ENCODE measurements at places on chromosomes 7 and 10. TPM values are rescaled to one million over a fixed set of nuclear protein-coding genes. Genes with fewer than 3 reads are reported as not detected.

Gene AMZ1
- 0.11 TPM for total RNA-seq

Gene EPO
- total RNA-seq = not detected

Gene CPN1
- not detected for total RNA-seq

Gene RHOBTB1
- 16.6 TPM for total RNA-seq

Gene ELMO1
- 10.0 TPM for total RNA-seq

DNA sequence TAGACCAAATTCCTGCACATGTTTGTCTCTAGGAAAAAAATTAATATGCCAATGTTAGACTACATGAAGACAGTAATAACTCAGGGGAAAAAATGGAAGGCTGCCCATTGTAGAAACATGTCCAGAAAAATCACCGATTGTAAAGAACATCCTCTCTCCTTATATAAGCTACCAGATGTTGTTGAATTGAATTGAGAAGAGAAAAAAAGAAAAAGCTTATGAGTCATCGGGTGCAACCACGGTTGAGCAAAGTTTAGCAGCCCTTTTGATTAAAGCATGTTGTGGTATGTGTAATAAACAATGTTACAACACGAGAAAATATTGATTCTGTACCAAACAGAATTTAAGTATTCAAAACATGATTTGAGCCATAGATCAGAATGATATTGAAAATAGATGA lies 102.3 kb upstream of the ARHGAP21 start:
- no peak for DNase-seq

GRCh38 chr10:110392868-110393740 lies 88.4 kb upstream of the SMNDC1 start:
- no peak for DNase-seq

DNA sequence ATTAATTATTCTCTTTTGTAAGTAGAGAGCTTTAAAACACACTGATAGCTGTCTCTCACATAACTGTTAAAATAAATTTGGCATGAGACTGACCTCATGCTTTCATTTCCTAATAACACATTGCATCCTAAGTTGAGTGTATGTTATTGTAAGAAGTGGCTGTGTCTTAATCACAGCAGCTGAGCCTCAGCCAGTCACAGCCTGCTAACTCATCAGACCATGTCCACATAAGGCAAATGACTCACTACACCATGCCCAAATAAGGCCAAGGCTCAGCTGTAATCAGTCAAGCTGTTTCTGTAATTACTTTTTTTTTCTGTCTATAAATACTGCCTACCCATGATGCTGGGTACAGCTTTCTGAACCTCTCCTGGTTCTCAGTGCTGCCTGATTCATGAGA lies 860.9 kb downstream of the XPNPEP1 start:
- no peak for DNase-seq

- no peak for DNase-seq
Observed at GRCh38 chr10:119784340-119785067, 58.7 kb downstream of the INPP5F start.

DNA sequence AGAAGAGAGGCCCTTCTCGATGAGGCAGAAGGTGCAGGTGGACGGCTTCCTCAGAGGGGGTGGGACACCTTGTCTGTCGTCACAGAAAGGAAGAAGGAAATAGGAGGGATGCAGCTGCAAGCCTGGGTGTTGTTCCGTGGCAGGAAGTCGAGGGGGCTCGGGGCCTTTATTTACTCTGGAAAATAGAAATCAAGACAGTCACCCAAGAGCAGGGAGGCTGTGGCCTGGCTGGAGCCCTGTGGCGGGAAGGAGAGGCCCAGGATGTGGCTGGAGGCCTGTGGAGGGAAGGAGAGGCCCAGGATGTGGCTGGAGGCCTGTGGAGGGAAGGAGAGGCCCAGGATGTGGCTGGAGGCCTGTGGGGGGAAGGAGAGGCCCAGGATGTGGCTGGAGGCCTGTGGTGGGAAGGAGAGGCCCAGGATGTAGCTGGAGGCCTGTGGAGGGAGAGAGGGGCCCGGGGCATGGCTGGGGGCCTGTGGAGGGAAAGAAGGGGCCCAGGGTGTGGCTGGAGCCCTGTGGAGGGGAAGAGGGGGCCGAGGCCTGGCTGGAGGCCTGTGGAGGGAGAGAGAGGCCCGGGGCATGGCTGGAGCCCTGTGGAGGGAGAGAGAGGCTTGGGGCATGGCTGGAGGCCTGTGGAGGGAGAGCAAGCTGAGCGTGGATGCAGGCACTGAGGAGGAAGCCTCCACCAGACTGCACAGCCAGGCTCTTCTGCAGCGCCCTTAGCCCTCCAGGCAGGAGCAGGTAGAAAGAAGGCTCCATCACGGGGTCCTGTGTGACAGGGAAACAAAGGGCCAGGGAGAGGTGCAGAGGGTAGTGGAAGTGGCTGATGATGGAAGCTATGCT lies 97.3 kb upstream of the SFMBT2 start:
- DNase-seq = no peak

DNA sequence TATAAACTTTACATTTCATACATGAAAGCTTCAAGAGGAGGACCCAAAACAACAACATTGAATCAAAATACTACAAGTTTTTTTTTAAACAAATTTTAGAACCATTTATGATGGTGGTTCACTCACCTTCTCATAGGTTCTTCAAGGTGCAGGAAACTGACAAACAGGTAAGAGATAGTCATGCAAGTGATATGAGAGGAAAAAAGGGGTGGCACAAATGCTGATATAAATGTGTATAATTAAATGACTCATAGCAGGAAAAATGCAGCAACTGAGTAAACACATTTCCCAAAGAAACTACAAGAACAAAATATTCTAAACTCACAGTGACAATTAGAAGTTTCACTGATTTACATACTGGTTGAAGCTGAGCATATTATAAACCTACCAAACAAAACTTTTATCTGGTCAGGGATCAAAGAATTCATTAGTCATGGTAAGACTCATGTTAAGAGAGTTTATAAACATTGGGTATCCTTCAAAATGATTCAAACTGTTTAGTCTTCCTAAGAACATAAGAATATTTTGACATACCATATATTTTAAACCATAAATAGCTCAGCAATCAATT lies 14.1 kb downstream of the ZWINT start:
- no peak for DNase-seq

GRCh38 chr7:48098846-48099245 lies 9.8 kb downstream of the UPP1 start:
- no peak for DNase-seq

- DNase-seq = no peak
Observed at GRCh38 chr7:128863433-128863989, 855 bp downstream of the ATP6V1F start.

- no peak for DNase-seq
Observed at GRCh38 chr10:7287377-7287776, 123.5 kb downstream of the SFMBT2 start.

- DNase-seq = peak; percentile 32
Observed at GRCh38 chr7:112021379-112022044, 184.7 kb downstream of the DOCK4 start.

- no peak for DNase-seq
Observed at GRCh38 chr7:148218603-148219002, 372.0 kb upstream of the C7orf33 start.

DNA sequence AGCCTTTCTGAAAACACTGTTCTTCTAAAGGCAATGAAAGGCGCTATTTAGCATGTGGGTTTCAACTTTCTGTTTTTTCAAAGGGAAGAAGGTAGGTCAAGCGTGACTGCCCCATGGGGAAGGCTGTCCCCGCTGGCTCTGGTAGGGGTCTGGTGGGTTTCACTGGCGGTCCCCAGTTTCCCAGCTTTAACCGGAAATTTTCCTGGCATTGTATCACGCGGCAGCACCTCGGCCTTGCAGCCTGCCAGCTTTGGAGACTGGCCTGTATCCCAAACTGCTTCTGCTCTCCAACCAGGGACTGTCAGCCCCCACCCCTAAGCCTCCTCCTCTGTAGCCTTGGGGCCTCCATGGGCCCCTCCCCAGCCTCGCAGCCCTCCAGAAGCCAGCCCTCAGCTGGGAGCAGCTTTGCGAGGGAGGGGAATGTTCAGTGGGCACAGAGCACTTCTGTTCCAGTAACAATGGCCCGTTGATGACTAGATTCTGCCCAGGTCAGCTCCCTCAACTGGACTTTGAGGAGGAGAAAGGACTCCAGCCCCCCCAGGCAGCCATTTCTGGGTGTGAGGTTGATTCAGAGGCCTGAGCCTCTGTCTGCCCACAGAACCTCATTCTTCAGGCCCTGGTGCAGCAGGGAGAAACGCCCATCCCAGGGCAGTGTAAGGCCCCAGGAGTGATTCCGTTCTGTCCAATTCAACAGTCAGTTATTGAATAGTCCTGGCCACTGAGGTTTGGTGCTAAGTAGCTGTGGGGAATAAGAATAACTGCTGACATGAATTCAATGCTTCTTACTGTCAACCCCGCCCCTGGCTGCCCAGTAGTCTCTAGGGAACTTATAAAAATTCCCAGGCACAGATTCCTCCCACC lies 17.1 kb downstream of the CHST3 start:
- no peak for DNase-seq

DNA sequence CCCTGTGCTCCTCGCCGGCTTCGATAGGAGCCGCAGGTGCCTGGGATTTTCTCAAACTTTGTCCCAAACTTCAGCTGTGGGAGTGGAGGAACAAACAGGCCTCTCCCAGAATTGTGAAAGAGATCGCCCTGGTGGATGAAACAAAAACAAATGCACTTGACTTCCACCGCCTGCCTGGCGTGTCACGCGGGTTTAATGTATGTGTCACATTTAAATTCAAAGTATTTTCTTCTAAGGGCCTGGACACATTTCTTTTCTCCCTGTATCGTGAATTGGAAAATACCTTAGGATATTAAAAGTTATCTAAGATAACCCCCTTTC lies 694 bp upstream of the WASL start:
- DNase-seq = no peak

GRCh38 chr10:391847-392704 lies 256.8 kb downstream of the ZMYND11 start:
- no peak for DNase-seq

- peak; percentile 46 for DNase-seq
Observed at GRCh38 chr7:5528071-5528814, 104.6 kb upstream of the TNRC18 start.

DNA sequence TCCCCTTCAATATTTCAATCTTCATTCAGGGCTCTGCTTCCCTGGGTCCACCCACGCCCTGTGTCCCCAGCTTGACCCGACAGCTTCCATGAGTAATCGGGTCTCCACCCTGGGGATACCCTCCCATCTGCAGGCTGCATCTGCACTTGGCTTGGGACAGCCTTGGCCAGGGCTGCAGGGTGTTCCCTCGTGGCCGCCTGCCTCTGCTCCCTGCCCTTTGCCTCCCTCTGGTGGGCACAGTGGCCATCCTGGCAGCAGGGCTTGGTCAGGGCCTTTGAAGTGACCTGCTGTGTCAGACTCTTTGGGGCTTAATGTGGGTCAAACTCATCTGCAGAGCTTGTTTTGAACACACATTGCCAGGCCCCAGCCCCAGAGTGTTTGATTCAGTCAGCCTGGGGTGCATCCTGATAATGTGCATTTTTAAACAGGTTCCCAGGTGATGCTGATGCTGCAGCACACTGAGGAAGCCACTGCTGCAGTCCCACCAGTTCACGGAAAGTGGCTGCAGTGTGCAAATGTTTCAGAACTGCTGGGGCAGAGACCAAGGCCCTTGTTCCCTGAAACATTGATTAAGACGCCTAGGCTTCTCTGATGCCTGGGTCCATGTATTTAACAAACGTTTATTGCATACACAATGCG lies 80.7 kb upstream of the SEC61G start:
- DNase-seq = peak; percentile 82

- no peak for DNase-seq
Observed at GRCh38 chr7:46129831-46130230, 208.8 kb upstream of the IGFBP3 start.

DNA sequence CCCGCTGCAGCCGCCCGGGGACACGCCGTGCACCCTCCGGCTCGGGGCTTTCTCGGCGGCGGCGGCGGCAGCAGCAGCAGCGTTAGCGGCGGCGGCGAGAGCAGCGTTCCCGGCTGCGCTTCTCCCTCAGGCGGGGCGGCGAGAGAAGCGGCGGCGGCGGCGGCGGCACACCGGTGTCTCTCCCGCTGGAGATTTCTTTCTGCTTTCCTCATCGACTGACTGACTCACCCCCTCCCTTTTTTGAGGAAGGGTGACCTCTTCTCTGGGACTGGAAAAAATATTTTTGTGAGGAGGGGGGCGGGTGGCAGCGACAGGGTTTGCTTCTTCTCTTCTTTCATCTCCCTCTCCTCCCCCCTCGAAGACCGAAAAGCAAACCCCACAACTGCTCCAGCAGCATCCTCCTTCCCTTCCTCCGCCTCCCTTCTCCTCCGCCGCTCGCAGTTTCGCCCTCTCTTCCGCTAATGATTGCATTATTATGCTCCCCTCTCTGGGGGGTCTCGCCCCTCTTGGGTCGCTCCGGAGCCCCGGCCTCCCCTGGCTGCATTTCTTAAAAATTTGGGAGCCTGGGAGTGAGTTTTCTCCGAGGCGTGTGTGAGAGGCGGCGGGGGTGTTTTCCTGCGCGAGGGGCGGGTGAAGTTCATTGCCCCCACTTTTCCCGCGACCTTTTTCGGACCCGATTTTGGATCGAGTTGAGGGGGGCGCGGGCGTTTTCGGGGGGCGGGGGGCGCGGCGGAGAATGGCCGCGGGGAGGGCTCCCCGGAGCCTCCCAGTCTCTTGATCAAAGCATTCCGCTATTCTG lies 411 bp downstream of the AUTS2 start:
- DNase-seq = no peak

- no peak for DNase-seq
Observed at GRCh38 chr10:16909961-16910792, 93.0 kb upstream of the RSU1 start.

All from left ventricle myocardium inferior (tissue), 1 donor.